ENCODE measurements at places on chromosomes 2 and 18. TPM values are rescaled to one million over a fixed set of nuclear protein-coding genes. Genes with fewer than 3 reads are reported as not detected.
A peak's percentile ranks its signal among the peaks of the same experiment; 100 is the strongest.

DNA sequence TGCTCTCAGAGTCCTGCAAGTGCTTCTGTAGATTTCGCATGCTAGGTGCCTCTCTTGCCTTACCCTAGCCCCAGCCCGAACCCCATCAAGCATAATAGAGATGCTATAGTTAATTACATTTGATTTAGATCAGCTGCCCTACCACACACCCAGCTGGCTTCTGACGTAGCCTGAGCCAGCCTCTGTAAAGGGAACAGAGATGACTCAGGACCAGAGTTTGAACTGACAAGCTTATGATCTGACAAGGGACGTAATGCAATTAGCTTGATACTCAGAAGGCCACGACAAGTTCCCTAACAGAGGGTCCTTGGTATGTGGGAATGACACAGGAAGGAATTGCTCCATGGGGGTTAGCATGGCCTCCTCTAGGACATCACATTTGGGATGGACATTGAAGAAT lies 126.6 kb downstream of the LRATD1 start:
- DNase-seq = no peak

DNA sequence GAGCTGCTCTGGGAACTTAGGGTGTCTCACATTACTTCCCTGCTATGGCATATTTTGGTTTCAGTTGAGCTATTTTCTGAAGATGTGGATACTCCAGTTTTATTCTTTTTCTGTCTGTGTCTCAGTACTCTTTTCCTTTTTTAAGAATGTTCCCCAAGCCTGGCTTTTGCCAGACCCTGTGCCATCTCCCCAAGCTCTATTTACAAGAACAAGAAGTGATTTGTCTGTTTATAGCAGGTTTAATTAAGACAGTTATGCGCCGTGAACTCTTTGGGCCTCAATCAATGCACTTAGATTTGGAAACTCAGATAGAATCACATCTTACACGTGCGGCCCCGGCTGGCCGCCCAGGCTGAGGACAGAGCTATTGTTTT lies 8.9 kb upstream of the SATB2 start:
- DNase-seq = no peak

SLC5A7 gene
- total RNA-seq = not detected

CMPK2 gene
- 12.7 TPM for total RNA-seq

EGR4 gene
- total RNA-seq = not detected

GRCh38 chr18:75531212-75531850 lies 103.8 kb upstream of the SMIM21 start:
- DNase-seq = no peak

DNA sequence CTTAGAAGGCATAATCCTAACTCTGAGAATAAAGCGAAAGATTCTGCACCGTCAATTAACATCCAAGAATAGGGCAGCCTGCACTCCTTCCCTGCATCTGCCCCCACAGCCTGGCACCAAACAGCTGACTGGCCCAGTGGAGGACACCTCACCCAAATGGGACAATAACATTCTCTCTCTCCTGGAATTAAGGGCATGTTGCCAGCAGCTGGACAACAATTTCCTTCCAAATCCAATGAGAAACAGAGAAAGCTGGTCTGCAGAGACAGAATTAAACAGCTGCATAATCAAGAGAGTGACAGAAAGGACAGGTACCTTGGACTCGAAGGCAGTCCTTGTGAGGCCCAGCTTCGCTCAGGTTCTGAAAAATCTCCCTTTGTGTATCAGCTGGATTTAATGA lies 15.0 kb downstream of the COX7A2L start:
- DNase-seq = no peak

- DNase-seq = no peak
These were observed 94.4 kb upstream of the MEIS1 start for GRCh38 chr2:66340521-66340920.

GRCh38 chr2:68809324-68810240 lies 61.6 kb downstream of the BMP10 start:
- no peak for DNase-seq

- DNase-seq = no peak
These were observed 3.4 kb downstream of the OTX1 start for GRCh38 chr2:63053889-63054602.

- peak; percentile 95 for DNase-seq
These were observed 251.7 kb upstream of the PXDN start for GRCh38 chr2:1995987-1996386.

GRCh38 chr2:58900246-58901027 lies 659.3 kb upstream of the FANCL start:
- DNase-seq = no peak
